Diencephalon (tissue), 1 donor: ENCODE measurements at places on chromosomes 5 and 9. TPM values are rescaled to one million over a fixed set of nuclear protein-coding genes. Genes with fewer than 3 reads are reported as not detected.

OR13C8 gene
- not detected for total RNA-seq

IRX2 gene
- 5.1 TPM for total RNA-seq

SH3RF2 gene
- total RNA-seq, result 1.2 TPM

SMIM33 gene
- not detected for total RNA-seq

CCNI2 gene
- total RNA-seq, result 1.8 TPM

MAP1B gene
- 781 TPM for total RNA-seq
